ENCODE measurements at places on chromosomes 3 and 15. TPM values are rescaled to one million over a fixed set of nuclear protein-coding genes. Genes with fewer than 3 reads are reported as not detected.

DNA sequence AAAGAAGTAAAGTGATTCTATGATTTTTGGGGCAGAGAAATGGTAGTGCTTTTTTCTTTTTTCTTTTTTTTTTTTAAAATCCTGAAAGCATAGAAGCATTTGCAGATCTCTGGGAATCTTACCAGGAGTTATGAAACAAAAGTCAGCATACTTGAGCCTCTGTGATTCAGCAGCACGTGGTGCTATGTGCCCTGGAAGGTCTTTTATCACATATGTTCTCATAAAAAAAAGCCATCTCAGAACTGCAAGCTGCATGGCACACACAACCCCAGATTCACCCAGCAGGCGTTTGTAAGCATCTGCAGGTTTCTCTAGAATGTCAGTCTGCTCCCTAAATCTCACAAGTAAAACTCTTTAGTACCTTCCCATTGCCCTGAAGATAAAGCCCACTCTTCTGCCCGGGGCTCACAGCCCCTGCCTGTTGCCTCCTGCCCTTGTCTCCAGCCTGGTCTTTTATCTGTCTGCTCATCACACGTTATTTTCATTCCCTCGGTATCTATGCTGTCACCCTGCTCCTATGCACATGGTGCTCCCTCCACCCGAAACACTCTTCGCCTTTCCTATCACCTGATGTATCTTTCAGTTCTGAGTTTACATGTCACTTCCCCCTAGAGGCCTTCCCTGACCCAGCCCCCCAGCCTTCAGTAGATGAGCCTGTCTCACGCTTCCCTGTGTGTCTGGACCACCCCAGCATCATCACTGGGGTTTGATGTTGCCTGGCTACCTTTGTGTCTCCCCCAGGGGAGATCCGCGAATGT lies 72.4 kb downstream of the CHDH start:
- peak; percentile 30 for DNase-seq

GRCh38 chr15:79408041-79408440 lies 24.1 kb upstream of the MINAR1 start:
- no peak for DNase-seq

DNA sequence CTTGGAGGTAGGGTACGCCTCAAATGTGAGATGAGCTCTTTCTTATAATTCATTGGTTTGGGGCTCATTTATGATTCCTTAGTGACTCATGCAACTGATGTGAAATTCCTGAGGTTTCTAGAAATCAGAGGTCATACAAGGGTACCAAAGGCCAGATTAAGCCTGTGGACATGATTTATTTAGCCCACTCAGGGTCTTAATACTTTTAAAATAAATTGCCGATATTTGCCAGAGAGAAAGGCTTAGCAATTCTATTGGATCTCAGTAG lies 289.0 kb downstream of the NEK10 start:
- DNase-seq, result no peak

DNA sequence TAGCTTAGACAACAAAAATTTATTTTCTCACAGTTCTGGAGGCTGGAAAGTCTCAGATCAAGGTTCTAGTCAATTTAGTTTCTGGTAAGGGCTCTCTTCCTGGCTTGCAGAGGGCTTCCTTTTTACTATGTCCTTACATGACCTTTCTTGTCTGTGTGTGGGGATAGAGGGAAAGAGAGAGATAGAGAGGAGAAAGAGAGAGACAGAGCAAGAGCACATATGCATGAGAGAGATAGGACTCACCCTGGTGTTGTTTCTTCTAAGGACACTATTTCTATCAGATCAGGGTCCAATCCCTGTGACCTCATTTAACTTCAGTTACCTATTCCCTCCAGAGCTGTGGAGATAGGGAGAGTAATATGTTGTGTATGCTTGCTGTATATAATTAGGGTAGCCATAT lies 44.9 kb upstream of the TEX9 start:
- DNase-seq, result no peak

GRCh38 chr3:104396974-104397669 lies 969.6 kb upstream of the ALCAM start:
- DNase-seq, result no peak

DNA sequence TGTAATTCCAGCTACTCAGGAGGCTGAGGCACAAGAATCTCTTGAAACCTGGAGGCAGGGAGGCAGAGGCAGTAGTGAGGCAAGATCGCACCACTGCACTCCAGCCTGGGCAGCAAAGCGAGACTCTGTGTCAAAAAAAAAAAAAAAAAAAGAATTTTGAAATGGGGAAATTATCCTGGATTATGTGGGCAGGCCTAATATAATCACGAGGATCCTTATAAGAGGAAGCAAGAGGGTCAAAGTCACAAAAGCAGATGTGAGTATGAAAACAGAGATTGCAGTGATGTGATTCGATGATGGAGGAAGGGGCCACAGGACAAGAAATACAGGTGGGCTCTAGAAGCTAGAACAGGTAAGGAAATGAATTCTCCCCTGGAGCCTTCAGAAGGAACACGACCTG lies 159.6 kb downstream of the LEKR1 start:
- DNase-seq, result no peak

- no peak for DNase-seq
Measured at GRCh38 chr3:71087143-71088018, 496.1 kb downstream of the FOXP1 start.

GRCh38 chr3:178060407-178060806 lies 475.8 kb upstream of the KCNMB2 start:
- no peak for DNase-seq

- DNase-seq, result no peak
Measured at GRCh38 chr3:108051005-108051404, 39.8 kb downstream of the CD47 start.

GRCh38 chr3:31288641-31289100 lies 244.1 kb upstream of the STT3B start:
- no peak for DNase-seq

DNA sequence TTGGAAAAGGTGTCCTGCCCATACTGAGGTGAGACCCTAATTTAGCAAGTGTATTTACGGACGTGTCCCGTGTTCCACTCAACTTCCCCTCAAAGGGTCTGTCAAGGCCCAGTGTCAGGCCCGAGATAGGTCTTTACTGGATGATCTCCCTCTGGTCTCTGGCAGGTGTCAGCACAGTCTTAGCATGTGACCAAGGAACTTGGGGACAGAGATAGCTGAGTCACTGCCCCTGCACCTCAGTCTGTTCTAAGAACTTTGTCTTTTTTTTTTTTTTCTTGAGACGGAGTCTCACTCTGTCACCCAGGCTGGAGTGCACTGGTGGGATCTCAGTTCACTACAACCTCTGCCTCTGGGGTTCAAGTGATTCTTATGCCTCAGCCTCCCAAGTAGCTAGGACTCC lies 32.1 kb upstream of the ALPK3 start:
- DNase-seq, result no peak

DNA sequence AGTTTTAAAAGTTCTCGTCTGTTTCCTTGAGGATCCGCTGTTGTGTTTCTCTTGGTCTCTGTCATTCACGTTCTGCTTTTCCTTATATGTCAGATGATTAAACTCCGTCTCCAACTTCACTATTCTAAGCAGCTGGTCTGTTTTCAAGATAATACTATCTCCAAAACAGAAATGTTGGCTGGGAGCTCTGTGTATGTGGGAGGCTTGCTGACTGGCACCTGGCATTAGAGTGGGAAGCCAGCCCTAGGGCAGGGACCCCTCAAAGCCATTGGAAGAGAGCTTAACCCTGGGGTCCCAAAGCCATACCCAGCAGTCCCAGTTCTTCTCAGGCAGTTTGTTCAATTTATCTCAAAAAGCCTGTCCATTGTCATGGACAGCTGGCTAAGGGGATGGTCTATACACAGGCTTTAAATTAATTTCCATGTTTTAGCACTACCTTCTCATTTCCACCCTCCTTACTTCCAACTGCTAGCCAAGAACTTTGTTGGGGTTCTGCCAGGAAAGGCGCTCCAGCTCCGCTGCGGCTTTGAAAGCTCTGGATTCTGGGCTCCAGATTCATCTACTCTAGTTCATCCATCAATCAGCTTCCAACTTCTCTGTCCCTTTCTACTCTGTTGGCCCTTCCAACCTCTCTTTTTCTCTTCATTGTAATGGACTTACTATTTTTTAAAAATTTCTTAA lies 9.2 kb downstream of the BTBD1 start:
- peak; percentile 31 for DNase-seq

- DNase-seq, result no peak
Measured at GRCh38 chr3:195151866-195152541, 119.0 kb downstream of the XXYLT1 start.

- DNase-seq, result peak; percentile 61
Measured at GRCh38 chr15:89912674-89913396, at the start of gene ARPIN. Gene ARPIN, minus strand, starts transcription at chr15:89912952. Its CDS starts 117 bp downstream, at chr15:89912835.

GRCh38 chr3:122055215-122055614 lies at the start of gene CD86:
Gene CD86, plus strand, starts transcription at chr3:122055362. Its CDS starts 128 bp downstream, at chr3:122055490.
- no peak for DNase-seq

DNA sequence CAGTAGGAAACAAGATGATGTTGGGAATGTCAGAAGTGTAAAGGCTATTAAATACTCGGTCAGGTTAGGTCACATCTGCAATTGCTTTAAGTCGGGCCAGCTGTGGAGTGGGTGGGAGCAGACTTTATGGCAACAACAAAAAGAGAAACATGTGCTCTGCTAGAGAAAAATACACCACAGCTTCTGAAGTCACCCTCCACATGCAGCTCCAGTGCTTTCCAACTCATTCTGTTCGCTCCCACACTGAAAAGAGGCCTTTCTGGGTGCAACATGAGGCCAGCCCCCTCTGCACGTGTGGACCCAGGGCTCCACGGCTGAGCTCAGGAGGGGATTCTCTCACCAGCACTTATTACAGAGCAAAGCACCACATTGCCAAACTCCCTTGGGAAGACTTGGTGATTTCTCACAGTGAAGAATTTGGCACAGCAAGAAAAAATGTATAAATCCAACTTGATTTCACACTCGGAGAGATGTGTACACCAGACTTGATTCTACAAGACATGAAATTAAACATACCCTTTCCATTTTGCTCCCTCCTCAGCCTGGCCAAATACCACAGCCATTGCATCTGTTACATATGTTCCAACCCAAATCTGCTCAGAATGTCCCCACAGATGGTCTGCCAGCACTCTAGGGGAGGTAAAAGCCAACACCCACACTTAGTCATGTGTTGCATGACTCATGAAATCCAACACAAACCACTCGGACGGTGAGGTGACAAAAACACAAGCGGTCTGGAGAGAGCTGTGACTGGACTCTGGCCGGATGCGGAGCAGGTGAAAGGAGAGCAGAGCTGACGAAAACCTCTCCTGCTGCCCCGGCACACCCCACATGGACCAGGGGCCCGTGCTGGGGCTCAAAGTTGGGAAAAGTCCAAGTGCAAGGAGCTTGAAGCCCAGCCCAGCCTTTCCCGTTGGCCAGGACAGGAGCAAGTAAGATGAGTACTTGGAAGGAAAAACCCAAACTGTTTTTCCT lies 74.6 kb downstream of the ITGB5 start:
- peak; percentile 94 for DNase-seq

DNA sequence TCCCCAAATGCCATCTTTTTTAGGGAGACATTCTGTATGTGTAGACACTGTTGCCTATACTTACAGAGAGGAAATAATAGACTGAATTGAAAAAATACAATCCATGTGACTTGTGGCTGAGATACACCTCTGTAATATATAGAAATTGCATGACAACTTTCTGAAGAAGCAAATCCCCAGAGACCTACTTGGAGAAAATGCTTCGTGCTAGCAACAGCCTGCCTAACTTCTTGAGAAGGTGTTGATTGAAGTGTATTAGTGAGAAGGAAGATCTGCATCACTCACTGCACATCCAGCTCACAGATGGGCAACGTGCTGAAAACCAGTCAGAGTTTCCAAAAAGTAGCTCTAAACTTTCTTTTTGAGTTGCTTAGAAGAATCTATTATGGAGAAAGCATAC lies 404.1 kb downstream of the EPHB1 start:
- no peak for DNase-seq

DNA sequence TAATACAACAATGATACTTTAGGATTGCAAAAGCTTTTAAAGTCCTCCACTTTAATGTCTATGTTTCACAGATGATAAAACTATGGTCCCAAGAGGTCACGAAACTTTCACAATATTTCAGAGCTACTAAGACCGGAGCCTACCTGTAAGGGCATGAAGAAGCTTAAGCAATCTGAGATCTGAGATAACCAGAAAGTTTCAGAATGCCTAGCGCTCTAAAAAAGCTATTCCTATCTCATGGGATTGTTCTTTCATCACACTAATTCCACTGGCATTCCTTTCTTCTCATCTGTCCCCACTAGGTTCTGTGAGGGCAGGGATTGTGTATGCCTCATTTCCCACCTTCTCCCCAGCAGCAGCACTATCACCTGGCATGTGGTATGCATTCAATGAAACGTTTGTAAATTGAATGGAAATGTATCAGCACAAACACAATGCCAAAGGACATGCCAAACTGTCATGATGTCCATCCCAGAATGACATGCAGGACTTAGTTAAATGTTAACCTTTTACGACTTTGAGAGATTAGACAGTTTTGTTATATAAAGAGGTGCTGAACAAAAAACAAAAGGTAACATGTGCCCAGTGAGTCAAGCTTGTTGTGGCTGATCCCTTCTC lies 104.7 kb upstream of the NR2F2 start:
- no peak for DNase-seq

- no peak for DNase-seq
Measured at GRCh38 chr3:168427835-168428475, 332.2 kb upstream of the GOLIM4 start.

GRCh38 chr3:140972833-140973232 lies 31.2 kb downstream of the SLC25A36 start:
- DNase-seq, result no peak

DNA sequence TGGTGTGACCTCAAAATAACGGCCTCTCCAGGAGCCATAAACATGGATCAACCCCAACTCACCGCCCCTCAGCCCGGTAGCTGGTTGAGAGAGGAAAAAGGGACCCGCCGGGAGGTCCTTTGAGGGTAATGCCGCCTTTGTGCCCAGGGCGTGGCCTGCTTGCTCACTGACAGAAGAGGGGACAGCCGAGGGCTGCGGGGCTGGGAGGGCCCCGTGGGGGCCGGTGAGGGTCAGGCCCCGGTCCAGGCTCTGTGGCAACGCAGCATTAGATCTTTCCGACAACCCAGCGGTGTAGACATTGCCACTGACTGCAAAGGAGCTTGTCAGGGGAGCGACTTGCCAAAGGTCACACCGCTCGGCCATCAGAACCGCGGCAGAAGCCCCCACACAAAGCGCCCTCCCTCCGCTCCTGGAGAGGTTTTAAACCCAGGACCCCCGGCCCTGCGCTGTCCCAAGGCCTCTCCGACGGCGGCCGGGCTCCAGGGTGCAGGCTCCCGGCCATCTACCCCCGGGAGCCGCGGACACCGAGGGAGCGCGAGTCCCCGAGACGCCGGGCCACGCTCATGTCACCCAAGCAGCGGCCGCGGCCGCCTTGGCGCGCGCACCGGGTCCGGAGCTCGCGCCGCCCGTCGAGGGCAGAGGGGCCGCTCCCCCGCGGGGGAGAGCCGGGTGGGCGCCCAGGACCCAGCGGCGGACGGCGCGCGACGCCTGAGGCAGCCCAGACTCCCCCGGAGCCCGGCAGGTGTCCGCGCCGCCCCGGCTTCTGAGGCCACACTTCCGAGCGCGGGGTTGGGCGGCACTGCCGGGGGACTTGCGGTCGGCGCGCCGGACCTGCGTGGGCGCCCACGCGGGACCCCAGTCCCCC lies 975 bp downstream of the PCSK6 start:
- no peak for DNase-seq

The GPR62 gene
- total RNA-seq, result not detected

The THOC7 gene
- total RNA-seq, result 43.1 TPM

The PDZRN3 gene
- total RNA-seq, result 5.5 TPM

The CLRN1 gene
- total RNA-seq, result not detected

The P2RY13 gene
- total RNA-seq, result 0.67 TPM

The GTF2E1 gene
- 11.3 TPM for total RNA-seq

The RAB5A gene
- total RNA-seq, result 86.0 TPM

The CCR8 gene
- total RNA-seq, result not detected
